ENCODE measurements at places on chromosomes 12 and 14.

- DNase-seq: no peak
Observed at GRCh38 chr12:68359674-68360073, 27.5 kb upstream of the MDM1 start.

DNA sequence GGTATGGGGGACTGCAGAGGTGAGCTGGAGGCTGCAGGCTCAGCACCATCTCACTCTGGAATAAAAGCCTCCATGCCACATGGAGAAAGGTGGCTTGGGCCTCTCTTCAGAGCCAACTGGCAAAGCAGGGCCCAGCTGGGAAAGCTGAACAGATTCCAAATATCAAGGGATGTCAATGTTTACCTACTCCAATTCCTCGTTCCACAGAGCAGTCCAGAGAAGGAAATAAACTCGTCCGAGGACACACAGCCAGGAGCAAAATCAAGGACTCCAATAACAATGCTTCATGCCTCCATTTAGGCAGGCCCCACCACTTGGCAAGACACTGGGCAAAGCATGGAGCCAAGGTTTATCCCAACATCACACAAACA, 36.3 kb upstream of the PNMA1 start:
- DNase-seq: no peak

GRCh38 chr12:3042394-3042793, 34.8 kb upstream of the TSPAN9 start:
- peak; percentile 4 for DNase-seq

DNA sequence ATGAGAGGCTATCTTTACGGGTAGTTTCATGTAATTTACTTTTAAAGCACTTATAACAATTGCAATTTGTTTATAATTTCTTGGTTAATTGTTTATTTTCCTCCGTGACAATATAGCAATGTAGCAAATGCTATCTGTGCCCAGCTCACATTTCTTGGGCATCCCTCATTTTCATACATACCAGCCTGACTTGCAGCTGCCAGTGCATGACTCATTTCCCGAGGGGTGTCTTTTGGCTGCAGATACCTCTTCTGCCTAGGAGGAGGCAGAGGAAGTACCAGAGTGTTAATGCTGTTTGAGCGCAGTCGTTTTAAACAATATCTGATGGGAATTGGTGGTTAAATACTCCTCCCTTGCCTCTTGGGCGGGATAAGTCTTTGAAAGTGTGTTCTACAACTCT, 104.2 kb upstream of the ABCD2 start:
- peak; percentile 21 for DNase-seq

DNA sequence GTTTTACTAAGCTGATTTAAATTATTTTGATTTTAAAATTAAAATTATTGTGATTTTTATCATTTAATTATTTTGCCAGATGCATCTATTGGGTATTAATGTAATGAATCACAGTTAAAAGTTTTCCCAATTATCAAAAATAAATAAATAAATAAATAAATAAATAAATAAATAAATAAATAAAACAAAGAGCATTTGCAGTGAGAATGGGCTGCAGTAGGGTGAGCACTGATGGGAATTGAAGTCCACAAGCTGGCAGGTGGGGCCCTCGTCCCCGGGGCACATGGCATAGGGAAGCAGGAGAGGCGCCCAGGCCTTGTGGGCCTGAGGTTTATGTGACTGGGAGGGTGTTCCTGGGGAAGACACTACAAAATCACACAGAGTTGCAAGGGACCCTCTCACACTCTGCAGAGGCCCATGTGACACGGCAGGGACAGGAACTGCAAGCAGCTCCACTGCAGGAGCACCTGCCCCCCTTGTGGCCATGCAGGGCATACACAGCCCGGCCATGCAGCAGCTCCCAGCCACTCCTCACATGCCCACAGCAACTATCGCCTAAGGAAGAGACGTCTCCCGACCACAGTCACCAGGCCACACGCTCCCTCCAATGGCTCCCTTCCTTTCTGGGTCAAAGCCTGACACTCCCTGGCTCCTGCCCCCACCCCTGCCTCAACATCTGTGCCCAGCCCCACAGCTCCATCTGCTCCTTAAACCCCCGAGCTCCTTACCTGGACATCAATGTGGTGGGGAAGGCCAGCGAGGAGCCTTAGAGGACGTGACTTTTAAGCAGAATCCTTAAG, 256.3 kb upstream of the SFSWAP start:
- peak; percentile 68 for DNase-seq

GRCh38 chr14:71143381-71144290, 236.4 kb downstream of the PCNX1 start:
- DNase-seq: peak; percentile 42

DNA sequence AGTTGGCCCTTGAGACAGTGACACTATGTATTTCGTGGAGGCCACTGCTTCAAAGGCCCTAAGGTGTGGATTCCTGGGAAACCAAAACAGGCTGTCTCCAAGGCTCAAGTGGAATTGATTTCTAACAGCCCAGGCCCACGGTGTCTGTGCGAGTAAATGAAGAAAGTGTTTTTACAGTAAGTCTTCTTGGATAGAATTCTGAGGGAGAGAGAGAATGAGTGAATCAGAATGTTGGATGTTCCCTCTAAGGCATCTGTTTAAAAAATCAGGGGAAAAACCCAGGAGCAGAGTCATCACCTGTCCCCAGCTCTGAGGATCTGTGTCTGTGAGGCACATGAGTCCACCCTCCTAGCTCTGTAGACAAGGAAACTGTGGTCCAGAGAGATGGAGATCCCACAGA, 22.3 kb upstream of the BDKRB1 start:
- no peak for DNase-seq

GRCh38 chr14:66273261-66273832, 212.8 kb upstream of the CCDC196 start:
- DNase-seq: no peak

DNA sequence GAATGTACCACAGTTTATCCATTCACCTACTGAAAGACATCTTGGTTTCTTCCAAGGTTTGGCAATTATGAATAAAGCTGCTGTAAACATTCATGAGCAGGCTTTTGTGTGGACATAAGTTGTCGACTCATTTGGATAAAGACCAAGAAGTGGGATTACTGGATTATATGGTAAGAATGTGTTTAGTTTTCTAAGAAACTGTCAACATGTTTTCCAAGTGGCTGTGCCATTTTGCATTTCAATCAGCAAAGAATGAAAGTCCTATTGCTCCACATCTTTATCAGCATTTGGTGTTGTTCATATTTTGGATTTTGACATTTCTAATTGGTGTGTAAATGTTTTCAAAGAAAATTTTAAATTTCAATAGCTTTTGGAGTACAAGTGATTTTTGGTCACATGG, 27.3 kb upstream of the KLRF1 start:
- no peak for DNase-seq

DNA sequence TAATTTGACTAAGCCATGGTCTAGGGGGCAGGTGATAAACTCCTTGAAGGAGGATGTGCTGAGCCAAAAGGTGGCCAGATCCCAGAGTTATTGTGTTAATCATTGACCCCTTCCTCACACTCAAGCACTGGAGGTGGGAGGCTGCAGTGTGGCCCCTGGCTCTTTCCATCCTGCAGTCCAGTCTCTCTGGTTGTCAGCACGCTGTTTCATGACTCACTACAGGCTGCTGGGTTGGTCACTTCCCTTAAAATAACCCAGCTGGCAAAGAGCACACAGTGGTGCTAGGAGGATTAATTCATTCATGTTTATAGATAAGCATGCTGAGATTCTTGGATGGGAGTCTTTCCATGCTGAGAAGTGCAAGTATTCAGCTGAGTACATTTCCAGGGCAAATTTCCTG, 228.9 kb downstream of the ANO2 start:
- peak; percentile 75 for DNase-seq

DNA sequence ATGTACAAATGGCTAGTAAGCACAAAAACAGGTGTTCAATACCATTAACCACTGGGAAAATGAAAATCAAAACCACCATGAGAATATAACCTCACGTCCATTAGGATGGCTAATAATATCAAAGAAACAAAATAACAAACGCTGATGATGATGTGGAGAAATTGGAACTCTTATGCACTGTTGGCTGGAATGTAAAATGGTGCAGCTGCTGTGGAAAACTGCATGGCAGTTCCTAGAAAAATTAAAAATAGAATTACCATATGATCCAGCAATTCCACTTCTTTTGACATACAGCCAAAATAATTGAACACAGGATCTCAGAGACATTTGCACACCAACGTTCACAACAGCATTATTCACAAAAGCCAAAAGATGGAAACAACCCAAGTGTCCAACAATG, 51.5 kb downstream of the TMPRSS12 start:
- DNase-seq: no peak

GRCh38 chr12:132524405-132524804, 34.5 kb downstream of the FBRSL1 start:
- no peak for DNase-seq

DNA sequence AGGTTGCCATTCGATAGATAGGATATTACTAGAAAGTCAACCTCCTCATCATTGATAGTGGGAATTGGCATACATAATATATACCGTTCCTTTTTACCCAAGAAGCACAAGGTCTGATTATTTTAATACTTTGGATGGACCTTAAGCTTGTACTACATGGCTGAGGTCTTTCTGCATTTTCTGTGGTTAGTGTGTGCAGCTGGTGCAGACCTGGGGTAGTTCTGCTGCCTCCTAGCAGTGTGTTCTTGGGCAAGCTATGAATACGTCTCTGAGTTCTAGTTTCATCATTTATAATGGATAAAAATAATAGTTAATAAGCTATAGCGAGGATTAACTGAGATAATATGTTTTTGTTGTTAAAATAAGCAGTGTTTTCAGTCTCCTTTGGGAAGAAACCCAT, 2.2 kb downstream of the ZDHHC17 start:
- no peak for DNase-seq

DNA sequence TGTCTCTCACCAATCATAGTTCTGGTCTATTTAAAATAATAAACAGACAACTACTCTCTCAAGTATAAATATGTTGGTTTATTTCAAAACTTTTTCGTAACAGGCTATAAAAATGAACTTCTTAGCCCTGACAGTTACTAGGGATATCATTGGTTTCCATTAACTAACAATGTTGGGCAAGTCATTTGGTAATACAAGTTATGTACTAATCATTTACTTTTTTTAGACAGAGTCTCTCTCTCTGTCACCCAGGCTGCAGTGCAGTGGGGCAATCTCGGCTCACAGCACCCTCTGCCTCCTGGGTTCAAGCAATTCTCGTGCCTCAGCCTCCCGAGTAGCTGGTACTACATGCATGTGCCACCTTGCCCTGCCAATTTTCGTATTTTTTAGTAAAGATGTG, 14.6 kb upstream of the KANSL2 start:
- DNase-seq: no peak

- DNase-seq: no peak
Observed at GRCh38 chr14:80638620-80639515, 302.7 kb downstream of the CEP128 start.

DNA sequence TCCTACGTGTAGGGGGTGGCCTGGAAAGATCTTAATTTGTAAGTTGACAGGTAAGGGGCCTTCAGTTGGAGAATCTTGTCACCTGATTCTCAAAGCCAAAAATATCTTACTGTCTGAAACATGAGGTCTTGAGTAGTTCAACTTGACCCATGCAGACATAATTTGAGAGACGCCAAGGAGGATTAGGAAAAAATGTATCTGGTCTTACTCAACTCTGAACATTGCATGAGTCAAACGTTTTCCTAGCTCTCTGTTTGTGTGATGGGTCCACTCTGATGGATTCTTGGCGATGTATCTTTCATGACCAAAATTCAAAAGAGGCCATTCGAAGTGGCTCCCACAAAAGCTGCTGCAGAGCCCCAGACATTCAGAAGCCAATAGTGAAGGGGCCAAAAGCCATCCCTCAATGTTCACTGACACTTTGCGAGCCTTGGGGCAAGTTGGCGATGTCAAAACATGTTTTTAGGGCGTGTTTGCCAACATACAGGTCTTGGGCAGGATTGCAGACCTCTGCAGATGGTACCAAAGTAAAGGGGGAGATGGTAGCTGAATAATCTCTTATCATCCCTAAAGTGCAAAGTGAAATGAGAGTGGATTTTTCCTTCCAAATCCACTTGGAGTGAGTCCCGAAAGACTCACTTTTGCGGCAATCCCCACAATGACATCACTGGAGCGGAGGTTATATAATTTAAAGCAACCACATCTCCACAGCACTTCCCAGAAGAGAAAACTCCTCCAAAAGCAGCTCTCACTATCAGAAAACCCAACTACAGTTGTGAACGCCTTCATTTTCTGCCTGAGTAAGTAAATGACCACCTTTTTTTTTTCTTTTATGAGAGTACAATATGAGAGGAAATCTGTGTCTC, at the start of gene BDKRB1:
BDKRB1 (plus strand) TSS at position 710 of the 866 bp plus-strand sequence. CDS start 7,473 bp downstream, outside the sequence.
- peak; percentile 77 for DNase-seq

GRCh38 chr12:75081305-75081704, 128.3 kb downstream of the KCNC2 start:
- DNase-seq: no peak

GRCh38 chr12:48279101-48279500, 71.6 kb downstream of the ZNF641 start:
- no peak for DNase-seq
